Inflammatory macrophage treated with lipopolysaccharide for 4 hours (primary cell): ENCODE measurements at places on chromosomes 6 and 20.
A peak's percentile ranks its signal among the peaks of the same experiment; 100 is the strongest.

GRCh38 chr20:61253264-61253639 lies 1.2 kb downstream of the CDH4 start:
- no peak for DNase-seq

- peak; percentile 60 for DNase-seq
Observed at GRCh38 chr20:3407040-3407770, at the start of gene DNAAF9. Gene DNAAF9 (minus strand): TSS chr20:3407669. CDS start chr20:3407557, 112 bp downstream.

GRCh38 chr6:137106183-137106582 lies 61.4 kb upstream of the IL20RA start:
- no peak for DNase-seq

- no peak for DNase-seq
Observed at GRCh38 chr6:3801960-3802359, 47.2 kb upstream of the FAM50B start.

DNA sequence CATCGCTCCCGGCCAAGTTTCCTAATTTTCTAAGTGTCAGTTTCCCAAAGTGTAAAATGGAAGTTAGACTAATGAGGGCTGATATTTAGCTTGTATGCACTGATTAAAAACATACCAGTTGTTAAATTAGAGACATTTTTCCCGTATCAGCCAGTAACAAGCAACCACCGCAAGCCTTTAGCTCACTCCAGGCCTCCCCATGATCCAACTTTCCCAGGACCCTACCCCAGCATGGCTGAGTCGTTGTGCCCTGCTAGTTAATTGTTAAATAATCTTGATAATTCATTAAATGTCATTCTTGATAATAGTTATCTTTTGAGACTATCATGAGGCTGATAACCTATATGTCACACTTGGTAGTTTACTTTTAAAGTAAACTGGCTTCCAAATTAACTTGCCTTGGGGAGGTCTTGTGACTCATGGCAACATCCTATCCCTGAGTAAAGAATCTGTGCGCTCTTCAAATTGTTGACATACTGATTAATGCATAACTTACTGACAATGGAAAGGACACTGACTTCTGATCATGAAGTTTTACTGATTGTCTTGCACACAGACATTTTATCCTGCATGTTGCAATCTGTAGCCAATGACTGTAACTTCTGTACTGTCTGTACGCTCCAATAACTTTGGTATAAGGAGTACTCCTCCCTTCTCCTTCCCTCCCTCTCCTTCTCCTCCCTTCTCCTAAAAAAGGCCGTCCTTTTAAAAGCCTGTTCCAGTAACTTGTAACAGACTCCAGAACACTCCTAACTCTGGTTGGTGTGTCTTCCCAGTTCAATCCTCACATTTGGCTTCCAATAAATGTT lies 6.3 kb upstream of the GTF3C6 start:
- DNase-seq: no peak

- DNase-seq: no peak
Observed at GRCh38 chr6:87504441-87504840, 31.7 kb downstream of the SLC35A1 start.

DNA sequence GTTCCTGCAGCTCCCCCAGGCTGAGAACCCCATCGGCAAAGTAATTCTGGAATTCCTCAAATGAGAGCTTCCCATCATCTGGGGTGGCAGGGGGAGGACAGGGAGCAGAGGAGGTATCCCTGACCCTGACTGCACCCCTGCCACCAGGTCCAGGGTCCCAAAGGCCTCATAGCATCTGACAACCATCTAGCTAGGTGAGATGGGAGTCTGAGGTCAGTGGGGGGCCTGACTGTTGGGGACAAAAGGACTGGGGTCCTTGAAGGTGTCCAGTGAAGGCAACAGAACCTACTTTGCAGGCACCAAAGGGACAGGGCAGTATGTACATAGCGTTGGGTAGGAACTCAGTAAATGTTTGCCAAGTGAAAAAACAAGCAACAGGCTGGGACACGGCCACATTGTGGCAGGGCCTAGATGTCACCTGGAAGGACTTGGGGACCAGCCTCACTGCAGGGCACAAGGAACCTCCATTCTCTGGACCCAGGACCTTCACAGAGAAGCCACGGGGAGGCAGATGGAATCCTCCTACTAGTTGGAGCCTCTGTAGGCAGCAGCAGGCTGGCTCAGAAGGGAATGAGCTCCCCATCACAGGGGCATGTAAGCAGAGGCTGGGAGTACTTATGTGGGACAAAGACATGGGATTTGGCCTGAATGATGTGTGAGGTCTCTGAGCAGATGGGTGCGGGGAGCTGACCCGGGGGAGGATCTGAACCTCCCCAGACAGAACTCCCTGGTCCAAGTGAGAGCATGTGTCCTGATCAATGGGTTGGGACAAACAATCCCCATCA lies 3.3 kb downstream of the NECAB3 start:
- no peak for DNase-seq

DNA sequence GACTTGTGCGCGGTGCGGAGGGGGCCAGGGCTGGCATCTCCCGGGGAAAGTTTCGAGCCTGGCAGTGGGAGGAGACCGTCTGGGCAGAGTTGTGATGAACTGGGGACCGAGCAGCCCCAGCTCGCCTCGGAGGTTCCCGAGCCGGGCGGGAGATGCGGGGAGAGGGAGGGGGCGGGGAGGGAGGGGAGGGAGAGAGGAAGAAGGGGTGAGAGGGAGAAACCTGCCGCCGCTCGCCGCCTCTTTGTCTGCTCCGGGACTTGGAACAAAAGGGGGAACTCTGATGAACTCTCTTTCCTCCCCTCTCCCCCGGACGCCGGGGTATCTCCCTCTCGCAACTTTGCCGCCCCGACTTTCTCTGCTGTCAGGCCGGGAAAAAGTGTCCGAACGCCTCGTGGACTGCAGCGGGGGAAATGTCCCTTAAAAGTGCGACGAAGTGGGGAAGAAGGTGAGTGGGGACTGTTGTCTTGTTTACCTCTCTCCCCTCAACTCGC lies 72.7 kb downstream of the SOX4 start:
- no peak for DNase-seq

GRCh38 chr6:74439123-74439811 lies 743.3 kb downstream of the CD109 start:
- DNase-seq: no peak

GRCh38 chr6:77548190-77548589 lies 84.9 kb upstream of the HTR1B start:
- no peak for DNase-seq

- DNase-seq: no peak
Observed at GRCh38 chr6:136921381-136921935, 643 bp upstream of the SLC35D3 start.

DNA sequence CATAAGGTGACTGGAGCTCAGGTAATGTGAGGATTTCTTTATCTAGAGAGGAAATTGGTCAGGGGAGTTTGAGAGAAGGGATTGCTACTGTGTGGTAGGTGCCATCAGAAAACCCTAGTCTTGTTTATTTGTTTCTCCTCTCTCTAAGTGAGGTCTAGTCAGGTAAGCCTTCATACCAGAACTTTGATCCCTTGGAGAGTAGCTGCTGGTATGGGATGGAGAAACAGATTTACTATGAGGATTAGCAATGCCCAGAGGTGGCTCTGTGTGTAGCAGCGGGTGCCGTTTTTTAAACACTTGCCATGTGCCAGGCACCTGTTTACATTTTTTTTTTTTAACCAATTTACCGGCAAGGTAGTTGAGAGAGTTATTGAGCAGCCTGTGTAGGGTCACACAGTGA lies 19.5 kb downstream of the CMTR1 start:
- DNase-seq: no peak
